ENCODE measurements at places on chromosomes 7 and 10.

DNA sequence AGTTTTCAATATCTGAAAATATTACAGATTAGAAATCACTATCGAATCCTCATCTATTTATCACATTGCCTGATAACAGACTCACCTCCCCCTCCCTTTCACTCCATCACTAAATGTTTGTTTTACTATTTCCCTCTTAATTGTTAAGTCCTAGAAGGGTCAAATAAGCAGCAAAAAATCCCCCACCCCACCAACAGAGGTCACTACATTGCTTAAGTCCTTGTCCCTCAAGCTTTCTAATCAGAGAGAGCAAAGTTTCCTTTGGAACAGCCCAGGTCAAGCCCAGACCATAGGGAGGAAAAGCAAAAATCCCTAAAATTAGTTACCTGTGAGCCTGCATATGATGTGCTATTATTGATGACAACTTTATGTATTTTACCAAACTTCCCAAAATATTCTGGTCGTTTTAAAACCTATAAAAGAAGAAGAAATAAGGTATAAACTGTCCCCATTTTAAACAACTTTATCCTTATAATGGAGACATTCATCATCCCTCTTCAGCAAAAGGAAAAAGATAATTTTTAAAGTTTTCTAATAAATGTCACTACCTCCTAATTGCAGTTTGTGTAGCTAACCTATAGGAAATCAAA lies 95.0 kb downstream of the CNOT4 start:
- DNase-seq, result no peak

DNA sequence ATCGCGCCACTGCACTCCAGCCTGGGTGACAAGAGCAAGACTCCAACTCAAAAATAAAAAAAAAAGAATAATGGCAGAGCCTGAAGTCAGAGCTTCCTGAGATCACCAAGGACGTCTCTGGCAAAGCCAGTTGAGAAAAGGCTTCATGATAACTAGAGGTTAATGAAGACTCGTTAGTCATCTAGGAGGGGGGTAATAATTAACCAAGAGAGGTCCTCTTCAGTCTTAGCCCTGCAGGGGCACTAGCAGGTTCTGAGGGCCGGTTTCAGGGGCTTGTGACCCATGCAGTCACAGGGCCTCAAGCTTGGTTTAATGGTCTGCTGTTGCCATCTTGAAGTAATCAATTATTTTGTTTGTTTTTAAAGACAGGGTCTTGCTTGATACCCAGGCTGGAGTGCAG lies 28.6 kb upstream of the PROSER2 start:
- DNase-seq, result no peak

DNA sequence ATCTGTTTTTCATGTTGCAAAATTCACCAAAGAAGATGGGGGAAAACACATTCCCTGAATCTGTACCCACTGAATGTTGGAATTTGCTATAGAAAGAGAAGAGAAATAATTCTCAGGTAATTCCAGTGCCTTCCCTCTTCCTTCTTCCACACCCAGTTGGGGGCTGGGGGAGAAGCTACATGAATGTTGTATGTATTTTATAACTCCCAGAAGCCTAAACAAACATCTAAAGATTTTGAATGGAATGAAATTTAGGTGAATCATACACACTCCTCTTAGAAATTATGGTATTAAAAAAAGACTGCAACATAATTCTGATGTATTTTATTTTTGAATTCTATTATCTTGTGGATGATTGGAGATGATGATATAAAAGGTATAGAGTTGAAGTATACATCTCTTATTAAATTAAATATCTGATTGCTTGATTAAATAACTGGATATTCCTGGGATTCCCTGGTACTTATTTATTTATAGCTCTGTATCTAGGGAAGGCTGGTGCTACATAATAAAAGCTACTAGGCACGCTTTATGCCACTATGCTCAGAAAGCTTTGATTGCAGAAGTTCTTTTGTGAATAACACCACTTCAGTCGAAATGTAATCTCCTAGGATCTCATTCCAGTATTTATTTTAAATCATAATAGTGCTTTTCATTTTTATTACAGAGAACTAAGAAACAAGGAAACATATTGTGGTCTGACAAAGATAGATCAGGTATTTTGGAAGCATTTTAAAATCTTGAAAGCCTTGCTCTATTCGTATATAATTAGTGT lies 98.5 kb downstream of the MCU start:
- no peak for DNase-seq

GRCh38 chr10:64863836-64864235 lies 1342.6 kb downstream of the REEP3 start:
- DNase-seq, result no peak

- no peak for DNase-seq
Measured at GRCh38 chr10:64503429-64503828, 982.2 kb downstream of the REEP3 start.

DNA sequence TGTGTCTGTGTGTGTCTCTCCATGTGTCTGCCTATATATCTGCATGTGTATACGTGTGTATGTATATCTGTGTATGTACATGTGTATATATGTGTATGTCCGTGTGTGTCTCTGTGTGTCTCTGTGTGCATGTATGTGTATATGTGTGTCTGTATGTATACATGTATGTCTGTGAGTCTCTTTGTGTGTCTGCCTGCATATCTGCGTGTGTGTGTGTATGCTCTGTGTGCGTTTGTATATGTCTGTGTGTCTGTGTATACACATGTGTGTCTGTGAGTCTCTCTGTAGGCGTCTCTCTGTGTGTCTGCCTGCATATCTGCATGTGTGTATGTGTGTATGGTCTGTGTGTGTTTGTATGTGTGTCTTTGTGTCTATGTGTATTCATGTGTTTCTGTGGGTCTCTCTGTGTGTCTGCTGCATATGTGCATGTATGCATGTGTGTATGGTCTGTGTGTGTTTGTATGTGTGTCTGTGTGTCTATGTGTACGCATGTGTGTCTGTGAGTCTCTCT lies 23.7 kb upstream of the KLF6 start:
- no peak for DNase-seq

GRCh38 chr7:85156661-85157208 lies 30.1 kb downstream of the SEMA3D start:
- no peak for DNase-seq

DNA sequence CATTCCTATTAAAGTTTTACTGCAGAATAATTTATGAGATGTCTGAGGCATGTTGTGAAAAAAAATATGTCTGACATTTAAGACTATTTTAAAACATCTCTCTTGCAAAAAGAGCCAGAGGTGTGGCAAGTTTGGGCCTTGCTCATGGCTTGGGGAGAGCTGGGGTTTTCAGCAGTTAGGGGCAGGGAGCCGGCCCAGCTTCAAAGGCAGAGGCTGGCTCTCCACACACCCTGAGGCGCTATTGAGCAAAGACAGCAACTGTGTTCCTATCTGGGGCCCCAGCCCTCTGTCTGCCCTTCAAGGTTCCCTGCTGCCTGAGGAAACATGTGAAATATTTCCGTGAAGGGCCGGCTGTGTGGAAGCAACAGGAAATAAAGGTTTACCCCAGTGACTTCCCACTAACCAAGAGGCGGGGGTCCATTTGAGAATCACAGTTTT lies 94.0 kb downstream of the SORBS1 start:
- no peak for DNase-seq

DNA sequence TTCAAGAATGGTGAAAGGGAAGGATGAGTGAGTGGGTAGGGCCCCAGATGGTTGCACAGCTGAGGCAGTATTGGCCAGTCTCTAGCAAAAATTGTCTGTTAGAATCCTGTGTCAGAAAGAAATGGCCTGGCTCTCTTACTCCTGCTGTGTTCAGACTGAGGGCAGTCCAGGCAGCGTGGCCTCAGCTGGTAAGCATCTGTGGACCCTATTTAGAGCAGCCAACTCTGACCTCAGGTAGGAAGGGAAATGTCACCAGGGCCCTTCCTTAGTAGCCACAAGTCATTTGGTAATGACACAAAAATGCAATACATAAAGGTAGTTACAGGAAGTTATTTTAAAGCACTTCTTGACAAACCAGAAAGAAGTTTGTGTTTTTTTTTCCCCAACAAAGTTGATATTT lies 1194.7 kb downstream of the CNTNAP2 start:
- DNase-seq, result no peak

DNA sequence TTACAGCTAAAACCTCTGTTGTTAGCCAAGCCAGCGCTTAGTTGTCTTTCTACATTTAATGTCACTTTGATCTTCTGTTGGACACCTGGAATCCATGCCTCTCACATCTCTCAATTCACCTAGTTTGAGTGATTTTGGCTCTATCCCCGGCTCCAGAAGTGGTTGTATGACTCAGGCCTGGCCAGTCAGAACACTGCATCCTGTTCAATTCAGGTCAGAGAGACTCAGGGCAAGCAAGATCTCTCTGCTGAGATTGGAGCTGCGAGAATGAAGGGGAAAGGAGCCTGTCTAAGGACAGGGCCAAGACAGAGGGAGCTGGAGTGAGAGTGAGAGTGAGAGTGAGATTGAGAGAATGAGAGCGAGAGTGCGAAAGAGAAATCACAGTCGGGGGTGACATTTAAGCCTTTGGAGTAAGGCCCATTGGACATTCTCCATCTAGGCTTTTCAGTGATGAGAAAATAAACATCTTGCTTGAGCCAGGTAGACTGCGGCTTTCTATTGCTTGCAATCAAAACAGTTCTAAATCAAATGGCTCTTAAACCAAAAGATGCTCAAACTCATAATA lies 83.3 kb upstream of the DYNC1I1 start:
- no peak for DNase-seq

GRCh38 chr10:1153805-1154351 lies 97.7 kb downstream of the WDR37 start:
- DNase-seq, result no peak

DNA sequence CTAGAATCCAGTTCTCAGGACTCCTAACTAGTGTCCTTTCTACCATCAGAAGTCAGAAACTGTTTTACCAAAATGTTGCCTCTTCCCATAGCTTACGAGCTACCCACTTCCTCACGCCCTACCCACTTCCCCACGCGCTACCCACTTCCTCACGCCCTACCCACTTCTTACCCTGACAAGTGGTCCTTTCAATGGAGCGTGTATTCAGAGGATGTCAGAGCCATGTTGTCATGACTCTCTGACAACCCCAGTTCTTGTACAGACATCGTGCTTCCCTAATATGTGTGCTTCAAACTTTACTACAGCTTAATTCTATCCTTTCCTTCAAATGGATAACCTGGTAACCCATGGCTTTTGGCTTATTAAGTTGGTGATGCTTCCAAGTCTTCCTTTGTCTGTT lies 84.8 kb upstream of the PHF14 start:
- DNase-seq, result no peak

- no peak for DNase-seq
Measured at GRCh38 chr10:132793871-132794849, 8.2 kb upstream of the NKX6-2 start.

- DNase-seq, result no peak
Measured at GRCh38 chr10:7311218-7311849, 99.5 kb downstream of the SFMBT2 start.

DNA sequence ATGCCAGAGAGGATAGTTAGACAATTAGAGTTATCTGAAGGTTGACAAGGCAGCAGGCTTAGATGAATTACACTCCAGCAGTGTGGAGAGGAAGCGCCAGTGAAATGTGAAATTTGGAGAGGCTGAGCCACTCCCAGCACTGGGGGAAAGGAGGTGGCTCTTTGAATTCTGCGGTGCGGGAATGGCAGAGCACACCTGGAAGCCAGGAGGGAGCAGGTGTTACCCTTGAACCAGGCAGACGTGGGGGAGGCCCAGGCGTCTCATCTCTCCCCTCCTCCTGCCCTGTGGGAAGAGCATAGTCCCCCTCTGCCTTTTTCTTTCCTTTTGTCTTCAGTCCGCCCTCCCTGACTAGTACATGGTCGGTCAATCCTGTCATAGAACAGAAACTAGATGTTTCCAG lies 203.1 kb downstream of the DPP6 start:
- DNase-seq, result no peak

- no peak for DNase-seq
Measured at GRCh38 chr7:33400214-33400538, 270.8 kb downstream of the BBS9 start.

DNA sequence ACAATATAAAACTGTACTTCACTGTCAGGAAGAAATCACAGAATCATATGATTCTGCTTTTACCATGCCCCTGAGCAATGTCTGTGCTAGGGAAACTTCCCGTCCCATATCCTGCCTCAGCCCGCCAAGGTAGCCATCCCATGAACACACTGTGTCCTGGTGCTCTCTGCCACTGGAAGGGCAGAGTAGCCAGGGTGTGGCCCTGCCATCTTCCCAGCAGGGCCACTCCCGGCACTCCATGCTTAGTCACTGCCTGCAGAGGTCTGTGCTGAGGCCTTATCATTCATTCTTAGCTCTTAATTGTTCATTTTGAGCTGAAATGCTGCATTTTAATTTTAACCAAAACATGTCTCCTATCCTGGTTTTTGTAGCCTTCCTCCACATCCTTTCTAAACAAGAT lies 31.8 kb downstream of the AP3M1 start:
- DNase-seq, result no peak

GRCh38 chr7:8113184-8113583 lies 144.6 kb downstream of the GLCCI1 start:
- DNase-seq, result no peak

DNA sequence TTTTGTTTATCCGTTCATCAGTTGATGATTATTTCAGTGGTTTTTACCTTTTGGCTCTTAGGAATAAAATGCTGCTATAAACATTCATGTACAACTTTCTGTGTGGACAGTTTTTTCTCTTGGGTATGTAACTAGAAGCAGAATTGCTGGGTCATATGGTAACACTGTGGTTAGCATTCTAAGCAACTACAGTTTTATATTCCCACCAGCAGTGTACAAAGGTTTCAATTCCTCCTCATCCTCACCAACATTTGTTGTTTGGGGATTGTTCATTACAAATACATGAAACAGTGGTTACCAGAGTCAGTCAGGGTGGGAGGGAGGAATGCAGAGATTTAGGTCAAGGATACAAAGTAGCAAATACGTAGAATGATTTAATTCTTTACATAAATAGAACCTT lies 97.0 kb downstream of the NPSR1 start:
- DNase-seq, result no peak

DNA sequence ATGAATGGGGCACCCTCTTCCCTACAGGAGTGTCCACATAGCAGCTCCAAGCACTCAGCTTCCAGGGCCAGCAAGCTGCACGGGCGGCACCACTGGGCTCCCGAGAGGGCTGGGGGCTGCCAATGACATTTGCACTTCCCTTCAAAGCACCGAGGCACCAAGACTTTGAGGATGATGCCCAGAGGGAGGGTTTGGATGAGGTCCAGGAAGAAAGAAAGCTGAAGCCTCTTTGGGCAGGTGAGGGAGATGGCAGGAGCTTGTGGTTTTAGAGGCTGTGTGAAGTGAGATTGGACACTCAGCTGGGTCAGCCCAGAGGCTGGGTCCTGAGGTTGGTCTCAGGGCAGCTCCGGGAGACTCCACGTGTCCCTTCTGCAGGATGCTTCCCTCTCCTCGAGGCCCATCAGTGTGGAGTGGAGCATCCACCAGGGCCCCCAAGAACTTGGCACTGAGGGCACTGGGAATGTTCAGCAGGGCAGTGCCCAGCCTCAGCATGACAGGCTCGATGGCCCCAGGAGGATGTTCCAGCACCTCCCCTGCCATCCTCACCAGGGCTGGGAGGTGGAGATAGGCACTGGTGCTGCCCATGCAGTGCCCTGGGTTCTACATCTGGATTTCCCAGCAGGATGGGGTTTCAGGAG lies 54.9 kb upstream of the IGFBP3 start:
- no peak for DNase-seq

GRCh38 chr10:92125144-92125543 lies 165.7 kb downstream of the CPEB3 start:
- no peak for DNase-seq

GRCh38 chr7:3821488-3821887 lies 520.4 kb downstream of the SDK1 start:
- no peak for DNase-seq

GRCh38 chr7:127909424-127910152 lies 121.6 kb downstream of the LRRC4 start:
- DNase-seq, result no peak

GRCh38 chr10:6503171-6503570 lies 76.9 kb downstream of the PRKCQ start:
- DNase-seq, result no peak

Measured in esophagus squamous epithelium (tissue), 5 donors.